Left colon (tissue), 2 donors: ENCODE measurements at places on chromosomes 13 and 19. TPM values are rescaled to one million over a fixed set of nuclear protein-coding genes. Genes with fewer than 3 reads are reported as not detected.
A peak's percentile ranks its signal among the peaks of the same experiment; 100 is the strongest.

Gene EMC10
- total RNA-seq = 132 TPM

Gene SNRPD2
- 223 TPM for total RNA-seq

DNA sequence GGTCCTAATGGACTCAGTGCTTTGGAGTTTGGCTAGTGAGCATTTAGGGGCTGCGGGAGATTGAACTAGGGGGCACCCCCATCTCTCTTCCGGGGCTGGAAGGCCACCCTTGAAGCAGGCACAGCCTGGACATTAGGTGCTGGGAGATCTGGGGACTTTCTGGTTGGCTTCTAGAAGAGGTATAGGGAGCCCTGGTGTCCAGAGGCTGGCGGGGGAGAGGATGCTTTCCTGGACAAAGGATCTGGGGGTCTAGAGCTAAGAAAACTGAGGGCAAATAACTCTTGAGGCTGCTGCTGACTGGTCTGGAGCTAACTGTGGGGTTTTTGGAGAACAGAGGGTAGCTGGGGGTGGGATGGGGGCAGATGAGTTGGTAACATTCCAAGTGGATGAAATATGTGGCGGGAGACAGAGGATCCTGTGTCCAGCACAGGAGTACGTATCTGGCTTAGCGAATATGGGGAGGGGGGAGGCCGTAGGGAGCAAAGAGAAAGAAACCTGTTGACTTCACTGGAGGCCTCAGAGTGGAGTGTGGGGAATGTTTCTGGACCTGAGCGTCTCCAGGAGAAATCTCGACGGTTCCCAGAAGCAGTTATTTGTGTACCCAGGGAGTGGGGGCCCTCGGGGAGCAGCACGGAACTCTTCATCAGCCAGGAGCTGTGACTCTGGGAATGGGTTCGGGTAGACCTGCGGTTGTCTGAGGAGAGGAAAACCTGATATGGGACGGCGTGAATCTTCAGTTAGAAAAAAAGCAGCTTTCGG lies 1.4 kb downstream of the HNRNPUL1 start:
- DNase-seq = peak; percentile 18

DNA sequence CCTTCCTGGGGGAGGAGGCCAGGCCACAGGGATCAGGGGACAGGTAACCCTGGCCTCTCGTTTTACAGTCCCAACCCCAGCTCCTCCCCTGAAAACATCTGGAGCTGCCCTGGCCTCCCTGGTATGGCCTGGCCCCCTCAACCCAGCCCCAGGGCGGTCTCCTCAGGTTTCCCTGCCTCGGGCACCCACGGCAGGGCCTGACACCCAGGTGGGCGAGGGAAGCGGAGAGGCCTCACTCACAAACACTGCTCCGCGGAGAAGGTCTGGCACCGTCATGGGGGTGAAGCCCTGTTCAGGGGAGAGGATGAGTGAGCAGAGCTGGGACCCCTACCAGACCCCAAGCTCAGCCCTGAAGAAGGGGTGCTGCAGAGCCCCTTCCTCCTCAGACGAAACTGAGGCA lies 6.5 kb upstream of the CCER2 start:
- DNase-seq = no peak

GRCh38 chr19:14177496-14178074 lies 28.4 kb downstream of the ADGRL1 start:
- no peak for DNase-seq

GRCh38 chr13:39531646-39532045 lies 71.3 kb downstream of the LHFPL6 start:
- DNase-seq = no peak

- no peak for DNase-seq
These were observed 233.6 kb downstream of the SLITRK6 start for GRCh38 chr13:85565652-85566051.

GRCh38 chr19:17681505-17682125 lies 6.5 kb downstream of the UNC13A start:
- DNase-seq = no peak
